ENCODE measurements at places on chromosomes 11 and 22. TPM values are rescaled to one million over a fixed set of nuclear protein-coding genes. Genes with fewer than 3 reads are reported as not detected.

GRCh38 chr11:80146232-80146631 lies 705.4 kb upstream of the TENM4 start:
- no peak for DNase-seq

GRCh38 chr11:59918987-59919589 lies 19.1 kb upstream of the OOSP1 start:
- peak; percentile 3 for DNase-seq

GRCh38 chr11:88337987-88338668 lies 592 bp upstream of the CTSC start:
- peak; percentile 82 for DNase-seq

DNA sequence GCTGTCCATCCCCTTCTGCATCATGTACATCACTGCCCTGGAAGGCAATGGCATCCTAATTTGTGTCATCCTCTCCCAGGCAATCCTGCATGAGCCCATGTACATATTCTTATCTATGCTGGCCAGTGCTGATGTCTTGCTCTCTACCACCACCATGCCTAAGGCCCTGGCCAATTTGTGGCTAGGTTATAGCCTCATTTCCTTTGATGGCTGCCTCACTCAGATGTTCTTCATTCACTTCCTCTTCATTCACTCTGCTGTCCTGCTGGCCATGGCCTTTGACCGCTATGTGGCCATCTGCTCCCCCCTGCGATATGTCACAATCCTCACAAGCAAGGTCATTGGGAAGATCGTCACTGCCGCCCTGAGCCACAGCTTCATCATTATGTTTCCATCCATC lies 337 bp downstream of the OR52B6 start:
- DNase-seq = no peak

GRCh38 chr22:38831166-38831945 lies 12.5 kb downstream of the NPTXR start:
- DNase-seq = no peak

GRCh38 chr11:47506795-47507562 lies 46.0 kb downstream of the CELF1 start:
- DNase-seq = no peak

GRCh38 chr11:11977206-11977938 lies 31.1 kb downstream of the DKK3 start:
- peak; percentile 91 for DNase-seq

- DNase-seq = no peak
These were observed 97.3 kb downstream of the CTTN start for GRCh38 chr11:70495351-70496310.

- DNase-seq = no peak
These were observed 65.6 kb upstream of the PTPRJ start for GRCh38 chr11:47914743-47915142.

GRCh38 chr11:45193695-45194094 lies 47.3 kb downstream of the PRDM11 start:
- peak; percentile 76 for DNase-seq

DNA sequence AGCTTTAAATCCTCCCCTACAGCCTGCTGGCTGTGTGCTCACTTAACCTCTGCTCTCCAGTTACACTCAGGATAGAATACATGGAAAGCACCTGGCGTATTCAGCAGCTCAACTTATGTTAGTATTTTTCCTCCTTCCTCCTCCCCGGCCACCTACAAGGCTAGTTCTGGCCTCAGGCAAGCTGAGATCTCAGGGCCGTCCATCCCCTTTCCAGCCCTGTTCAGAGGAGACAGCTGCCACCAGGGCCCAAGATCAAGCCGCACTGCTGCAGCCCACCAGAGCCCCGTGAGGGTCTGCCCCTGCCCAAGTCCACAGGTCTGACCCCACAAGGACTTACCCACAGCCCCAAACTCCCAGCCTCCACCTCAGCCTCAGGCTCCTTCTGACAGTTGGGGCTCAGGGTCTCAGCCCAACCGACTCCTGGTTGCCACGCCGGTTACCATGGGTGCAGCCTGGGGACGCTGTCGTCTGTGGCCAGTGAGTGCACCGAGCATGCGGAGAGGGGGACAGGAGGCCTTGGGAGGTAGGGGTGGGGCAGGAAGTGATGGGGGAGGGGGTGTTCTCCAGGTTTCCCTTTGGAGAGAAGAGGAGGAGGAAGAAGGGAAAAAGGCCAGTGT lies at the start of gene C11orf16:
C11orf16 (minus strand) TSS at position 384 of the 617 bp plus-strand sequence. CDS start 639 bp downstream, outside the sequence.
- DNase-seq = no peak

DNA sequence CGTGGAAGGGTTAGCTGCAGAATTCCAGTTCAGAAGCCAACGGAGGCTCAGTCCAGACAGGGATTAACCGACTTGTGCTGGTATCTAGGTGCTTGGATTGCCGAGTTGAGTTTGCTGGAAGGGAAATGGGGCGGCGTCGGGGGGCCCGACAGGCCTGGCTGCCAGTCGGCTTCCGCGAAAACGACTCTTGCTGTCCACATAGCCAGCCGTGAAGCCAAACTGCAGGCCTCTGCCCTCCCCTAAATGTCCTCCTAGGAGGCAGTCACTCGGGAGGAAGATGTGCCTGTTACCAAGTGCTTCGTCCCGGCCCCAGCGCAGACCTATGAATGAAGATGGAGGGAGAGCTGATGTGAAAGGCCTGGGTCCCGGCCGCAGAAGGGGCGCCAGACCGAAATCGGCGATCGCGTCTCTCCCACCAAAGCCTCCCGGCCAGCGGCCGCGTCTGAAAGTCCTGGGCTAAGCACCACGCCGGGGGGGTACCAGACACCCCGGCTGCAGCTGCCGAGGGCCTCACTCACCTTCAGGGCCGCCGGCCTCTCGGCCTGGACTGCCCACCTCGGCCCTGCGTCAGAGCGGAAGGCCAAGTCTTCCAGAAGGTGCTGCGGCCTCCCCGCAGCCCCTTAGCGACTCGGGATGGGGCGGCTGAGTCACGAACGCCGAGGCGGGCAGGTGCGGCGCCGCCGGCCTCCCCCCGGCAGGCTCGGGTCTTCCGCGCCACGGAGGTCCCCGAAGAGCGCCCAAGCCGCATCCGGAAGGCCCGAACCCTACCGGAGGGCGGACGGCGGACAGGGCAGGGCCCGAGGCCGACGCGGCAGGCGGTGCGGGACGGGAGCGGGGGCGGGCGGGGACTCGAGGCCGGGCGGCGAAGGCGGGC lies 7.5 kb downstream of the DPAGT1 start:
- peak; percentile 52 for DNase-seq

- DNase-seq = no peak
These were observed 116.6 kb downstream of the TBC1D22A start for GRCh38 chr22:46879083-46879482.

- DNase-seq = no peak
These were observed 37.6 kb upstream of the MTNR1B start for GRCh38 chr11:92931746-92932422.

DNA sequence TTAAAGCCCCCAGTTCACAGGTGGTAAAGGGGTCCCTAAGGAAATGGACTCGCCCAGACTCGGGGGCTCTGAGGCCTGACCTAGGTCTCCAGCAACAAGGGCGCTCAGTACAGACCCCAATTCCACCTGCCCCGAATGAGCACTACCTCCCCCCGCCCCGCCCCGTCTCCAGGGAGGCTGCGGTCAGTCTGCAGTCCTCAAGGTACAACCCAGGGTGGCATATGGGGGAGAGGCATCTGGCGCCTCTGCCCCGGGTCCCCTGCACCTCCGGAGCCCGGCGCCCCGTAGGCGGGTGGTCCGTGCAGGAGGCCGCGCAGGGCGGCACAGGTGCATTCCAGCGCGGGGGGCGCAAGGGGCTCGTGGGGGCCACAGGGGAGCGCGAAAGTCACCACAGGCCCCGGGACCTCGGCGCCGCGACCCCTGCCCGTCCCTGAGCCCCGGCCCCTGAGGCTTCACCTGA lies 361 bp downstream of the CTSD start:
- no peak for DNase-seq

DNA sequence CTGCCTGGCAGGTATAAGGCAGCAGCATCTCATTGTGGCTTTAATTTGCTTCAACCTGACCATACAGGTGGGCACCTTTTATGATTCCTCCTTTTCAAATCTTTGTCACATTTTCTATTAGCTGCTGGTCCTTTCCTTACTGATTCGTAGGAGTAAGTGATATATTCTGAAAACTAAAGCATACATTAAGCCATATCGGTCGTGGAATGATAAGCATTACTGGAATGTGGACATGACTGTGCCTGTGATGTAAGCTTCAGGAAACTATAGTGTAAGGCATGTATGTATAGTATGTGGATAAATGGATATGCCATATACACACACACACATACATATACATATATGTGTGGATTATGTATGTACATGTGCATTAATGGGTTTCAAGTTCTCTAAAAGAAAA lies 20.8 kb downstream of the YPEL1 start:
- no peak for DNase-seq

Gene SYNGR1
- 14.0 TPM for polyA plus RNA-seq

Gene FAM180B
- 2.7 TPM for polyA plus RNA-seq

Gene IL17REL
- not detected for polyA plus RNA-seq

Gene ISX
- polyA plus RNA-seq = not detected

Gene EIF3L
- polyA plus RNA-seq = 1,218 TPM

Gene SHISA8
- polyA plus RNA-seq = not detected

Gene KRTAP5-10
- not detected for polyA plus RNA-seq

Gene TBX1
- 8.7 TPM for polyA plus RNA-seq

Gene ZNF70
- 4.1 TPM for polyA plus RNA-seq

Measured in muscle of leg (tissue), 16 donors.